ENCODE measurements at places on chromosomes 2 and 18.

DNA sequence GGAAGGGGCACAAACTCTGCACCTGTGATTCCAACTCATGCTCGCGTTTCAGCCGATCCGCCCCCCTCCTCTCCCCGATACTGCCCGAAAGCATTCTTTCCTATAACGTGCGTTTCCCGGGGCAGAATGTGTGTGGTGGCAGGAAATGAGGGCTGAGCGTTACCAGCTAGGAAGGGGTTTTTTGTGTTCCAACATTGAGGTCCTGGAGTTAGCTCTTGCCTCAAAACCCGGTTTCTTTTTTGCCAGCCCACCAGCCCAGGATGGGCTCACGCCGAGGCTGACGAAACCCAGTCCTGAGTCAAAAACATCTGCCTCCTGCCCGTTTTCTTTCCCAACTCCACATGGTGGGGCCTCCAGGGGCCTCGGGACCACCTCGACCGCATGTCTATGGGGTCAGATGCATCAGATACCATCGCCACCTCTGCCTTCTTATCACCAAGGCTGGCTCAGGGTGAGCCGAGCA lies 113.7 kb upstream of the COPS8 start:
- DNase-seq = no peak

- no peak for DNase-seq
Measured at GRCh38 chr18:30889519-30890301, 152.8 kb downstream of the DSC3 start.

DNA sequence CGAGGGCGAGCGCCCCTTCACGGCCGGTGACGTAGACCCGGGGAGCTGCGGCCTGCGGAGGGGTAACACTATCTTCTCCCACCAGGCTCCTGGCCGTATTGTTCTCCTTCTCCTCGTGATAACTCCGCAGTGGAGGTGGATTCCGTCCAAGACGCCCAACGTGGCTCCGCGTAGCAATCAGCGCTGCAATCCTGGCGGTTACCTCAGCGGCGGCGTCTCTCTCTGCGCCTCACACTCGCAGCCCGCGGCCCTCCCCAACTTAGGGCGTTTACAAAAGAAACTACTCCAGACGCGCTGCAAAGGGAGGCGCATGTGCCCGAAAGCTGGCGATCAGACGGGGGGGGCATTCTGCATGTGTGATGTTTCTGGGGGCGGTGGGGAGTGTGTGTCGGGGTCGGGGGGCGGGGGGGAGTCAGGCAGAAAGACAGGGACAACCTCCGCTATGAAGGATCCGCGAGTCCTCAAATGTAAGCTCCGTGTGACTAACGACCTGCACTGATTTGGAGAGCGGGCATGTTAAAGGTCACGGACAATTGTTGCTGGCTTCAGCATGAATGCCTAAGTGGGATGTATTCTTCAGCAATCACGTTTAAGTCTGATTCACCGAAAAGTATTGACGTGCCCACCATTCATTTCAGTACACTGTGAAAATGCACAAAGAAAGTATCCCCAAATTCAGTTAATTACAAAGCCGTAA lies 1.3 kb upstream of the ZNF516 start:
- DNase-seq = no peak

- no peak for DNase-seq
Measured at GRCh38 chr2:28216331-28216730, 176.3 kb upstream of the FOSL2 start.

GRCh38 chr18:29171892-29172755 lies 995.2 kb upstream of the CDH2 start:
- DNase-seq = no peak

GRCh38 chr2:159111346-159111927 lies 143.0 kb downstream of the TANC1 start:
- peak; percentile 16 for DNase-seq

DNA sequence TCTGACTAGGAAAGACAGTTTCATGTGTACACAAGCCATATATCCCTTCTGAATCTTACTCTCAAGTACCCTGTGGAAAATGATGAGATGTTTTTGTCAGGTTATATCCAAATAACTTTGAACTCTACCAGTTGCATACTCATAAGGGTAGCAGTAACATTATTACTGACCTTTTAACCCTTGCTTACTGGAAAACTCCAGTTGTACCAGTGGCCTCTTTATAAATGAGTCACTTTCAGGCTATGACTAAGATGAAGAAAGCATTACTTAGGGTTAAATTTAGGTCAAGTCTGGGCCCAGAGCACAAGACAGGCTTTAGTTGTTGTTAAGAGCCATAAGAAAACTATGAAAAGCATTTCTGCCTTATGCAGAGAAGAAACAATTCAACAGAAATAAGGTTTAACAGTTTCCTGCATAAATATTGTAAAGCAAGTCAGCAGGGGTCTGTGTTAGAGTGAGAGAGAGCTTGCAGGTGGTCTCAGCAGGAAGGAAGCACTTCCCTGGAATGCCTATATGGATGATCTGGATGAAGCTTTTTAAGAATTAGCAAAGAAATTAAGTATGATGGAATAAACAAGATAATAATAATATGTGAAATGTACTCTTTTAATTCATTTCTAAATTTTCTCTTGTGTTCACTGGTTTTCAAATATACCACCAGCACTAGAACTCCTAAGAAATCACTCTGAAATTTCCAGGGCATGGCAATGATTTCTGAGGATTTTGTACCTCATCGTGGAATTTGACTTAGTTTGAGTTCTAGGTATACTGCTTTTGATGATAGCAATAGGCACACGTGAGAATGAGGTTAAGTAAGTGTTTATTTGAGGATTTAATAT lies 126.6 kb downstream of the UBE2E3 start:
- no peak for DNase-seq

DNA sequence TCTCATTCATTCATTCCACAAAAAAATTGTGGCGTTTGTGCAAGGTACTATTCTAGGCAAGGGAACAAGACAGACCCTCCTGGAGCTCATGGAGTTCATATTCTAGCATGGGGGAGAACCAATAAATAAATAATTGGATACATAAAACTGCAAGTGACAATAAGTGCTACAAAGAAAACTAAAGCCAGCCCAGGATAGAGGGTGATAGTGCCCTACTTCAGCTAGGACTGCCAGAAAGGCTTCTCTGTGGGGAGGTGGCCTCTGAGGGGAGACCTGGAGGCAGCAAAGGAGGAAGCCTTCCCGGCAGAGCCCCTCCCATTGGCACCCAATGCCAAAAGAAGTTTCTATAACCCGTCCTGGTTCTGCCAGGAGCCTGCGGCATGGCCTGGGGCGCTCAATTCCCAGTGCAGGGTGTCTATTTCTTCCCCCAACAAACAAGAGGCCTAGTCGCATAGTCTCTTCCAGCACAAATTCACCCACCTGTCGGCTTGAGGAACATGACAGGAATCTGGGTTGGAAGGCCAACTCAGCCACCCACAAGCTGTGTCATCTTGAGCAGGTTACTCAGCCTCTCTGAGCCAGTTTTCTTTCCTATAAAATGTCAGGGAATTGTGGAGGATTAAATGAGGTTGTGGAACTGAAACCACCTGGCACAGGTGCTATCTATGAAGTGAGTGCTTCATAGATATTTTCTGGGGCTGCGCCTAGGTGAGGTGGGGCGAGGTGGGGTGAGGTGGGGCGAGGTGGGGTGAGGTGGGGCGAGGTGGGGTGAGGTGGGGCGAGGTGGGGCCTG lies 94.3 kb downstream of the ZFP36L2 start:
- no peak for DNase-seq

DNA sequence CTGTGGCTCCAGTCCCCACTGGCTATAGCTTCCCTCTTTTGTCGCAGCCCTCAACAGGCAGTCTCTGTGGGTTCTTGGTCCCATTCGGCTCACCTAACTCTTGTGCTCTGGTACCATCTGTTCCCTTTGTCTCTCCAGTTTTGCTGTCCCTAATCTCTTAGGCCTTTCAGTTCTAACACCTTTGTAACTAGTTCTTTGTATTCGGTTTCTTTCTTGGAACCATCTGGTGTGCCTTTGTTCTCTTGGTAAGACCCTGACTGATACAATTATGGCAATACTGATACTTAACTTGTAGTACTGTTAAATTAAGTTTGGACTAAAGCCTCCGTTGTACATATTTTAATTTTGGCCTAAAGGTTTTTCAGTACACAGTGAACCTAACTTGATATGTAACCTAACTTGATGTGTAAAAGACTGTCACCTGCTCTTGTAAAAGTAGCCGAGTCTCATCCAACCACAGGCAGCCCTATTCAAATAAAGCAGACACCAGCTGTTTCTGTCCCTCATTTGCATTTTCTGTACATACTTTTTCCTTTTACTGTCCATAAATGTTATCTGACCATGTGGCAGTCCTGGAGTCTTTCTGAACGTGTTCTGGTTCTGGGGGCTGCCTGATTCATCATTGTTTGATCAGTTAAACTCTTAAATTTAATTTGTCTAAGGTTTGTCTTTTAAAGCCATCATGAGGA lies 4.8 kb upstream of the MRPL44 start:
- no peak for DNase-seq

DNA sequence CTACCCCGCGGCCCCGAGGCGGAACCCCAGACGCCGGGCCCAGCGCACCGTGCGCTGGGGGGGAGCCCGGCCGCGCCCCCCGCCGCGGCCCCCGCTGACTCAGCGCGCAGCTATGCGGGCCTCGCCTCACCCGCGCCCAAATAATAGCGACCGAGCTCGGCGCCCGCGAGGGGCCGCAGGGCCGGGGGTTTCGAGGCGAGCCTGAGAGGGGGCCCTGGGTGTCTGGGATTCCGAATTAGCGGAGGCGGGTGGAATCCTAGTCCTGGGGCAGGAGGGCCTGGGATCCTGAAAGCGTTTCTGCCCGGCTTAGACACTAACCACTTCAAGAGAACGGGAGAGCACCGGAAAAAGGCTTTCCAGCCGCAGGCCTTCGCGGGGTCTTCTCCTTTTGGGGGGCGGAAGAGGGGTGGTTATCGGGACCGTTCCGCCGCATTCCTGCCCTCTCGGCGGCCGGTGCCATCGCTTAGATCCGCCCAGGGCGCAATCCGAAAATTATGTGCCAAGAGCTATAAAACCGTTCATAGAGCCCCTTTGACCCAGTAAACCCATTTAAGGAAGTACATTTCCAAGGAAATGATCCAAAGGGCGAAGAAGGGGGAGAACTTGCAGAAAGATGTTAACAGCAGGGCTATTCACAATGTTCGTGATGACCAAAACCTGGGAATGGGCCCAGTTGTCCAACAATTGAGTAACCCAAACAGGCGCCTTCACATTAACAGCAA lies 681 bp upstream of the ROCK2 start:
- peak; percentile 40 for DNase-seq

DNA sequence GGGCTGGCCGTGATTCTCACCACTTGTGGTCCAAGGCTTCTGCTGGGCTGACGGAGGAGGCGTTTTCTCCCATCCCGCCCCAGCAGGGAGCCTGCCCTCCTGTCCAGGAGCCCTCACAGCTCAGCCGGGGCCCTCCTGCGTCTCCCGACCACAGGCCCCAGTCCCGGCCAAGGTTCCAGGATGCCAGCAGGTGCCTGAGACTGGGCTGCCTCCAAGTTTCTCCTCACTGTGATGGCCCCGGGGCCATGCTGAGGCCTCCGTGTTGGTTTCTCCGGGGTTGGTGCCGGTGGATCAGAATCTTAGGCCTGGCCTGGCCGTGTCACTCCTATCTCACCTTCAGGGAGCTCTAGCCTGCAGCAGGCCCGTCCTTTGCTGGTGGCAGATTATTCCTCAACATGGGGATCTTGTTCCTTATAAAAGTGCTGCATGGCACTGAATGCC lies 5.9 kb downstream of the KCNG2 start:
- no peak for DNase-seq

DNA sequence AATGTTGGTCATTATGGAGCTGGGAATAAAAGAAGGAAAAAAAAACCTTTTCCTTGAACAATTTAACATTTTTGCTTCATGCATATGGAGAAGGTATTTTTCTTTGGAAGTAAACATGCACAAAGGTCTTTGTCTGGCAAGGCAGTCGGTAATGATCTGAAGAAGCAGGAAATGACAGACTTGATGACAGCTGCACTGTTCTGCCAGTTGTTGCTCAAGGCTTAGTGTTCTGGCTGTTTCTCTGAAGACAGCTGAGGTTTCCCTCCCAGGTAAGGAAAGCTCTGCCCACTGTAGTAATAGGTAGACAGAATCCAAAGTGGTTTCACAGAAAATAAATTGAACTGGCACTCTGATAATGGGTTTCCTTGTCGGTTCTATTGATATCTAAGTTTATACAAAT lies 308.4 kb upstream of the GCFC2 start:
- DNase-seq = no peak

GRCh38 chr18:22088029-22088428 lies 81.4 kb upstream of the GATA6 start:
- DNase-seq = no peak

GRCh38 chr2:96963316-96963715 lies 23.1 kb downstream of the FAM178B start:
- no peak for DNase-seq

DNA sequence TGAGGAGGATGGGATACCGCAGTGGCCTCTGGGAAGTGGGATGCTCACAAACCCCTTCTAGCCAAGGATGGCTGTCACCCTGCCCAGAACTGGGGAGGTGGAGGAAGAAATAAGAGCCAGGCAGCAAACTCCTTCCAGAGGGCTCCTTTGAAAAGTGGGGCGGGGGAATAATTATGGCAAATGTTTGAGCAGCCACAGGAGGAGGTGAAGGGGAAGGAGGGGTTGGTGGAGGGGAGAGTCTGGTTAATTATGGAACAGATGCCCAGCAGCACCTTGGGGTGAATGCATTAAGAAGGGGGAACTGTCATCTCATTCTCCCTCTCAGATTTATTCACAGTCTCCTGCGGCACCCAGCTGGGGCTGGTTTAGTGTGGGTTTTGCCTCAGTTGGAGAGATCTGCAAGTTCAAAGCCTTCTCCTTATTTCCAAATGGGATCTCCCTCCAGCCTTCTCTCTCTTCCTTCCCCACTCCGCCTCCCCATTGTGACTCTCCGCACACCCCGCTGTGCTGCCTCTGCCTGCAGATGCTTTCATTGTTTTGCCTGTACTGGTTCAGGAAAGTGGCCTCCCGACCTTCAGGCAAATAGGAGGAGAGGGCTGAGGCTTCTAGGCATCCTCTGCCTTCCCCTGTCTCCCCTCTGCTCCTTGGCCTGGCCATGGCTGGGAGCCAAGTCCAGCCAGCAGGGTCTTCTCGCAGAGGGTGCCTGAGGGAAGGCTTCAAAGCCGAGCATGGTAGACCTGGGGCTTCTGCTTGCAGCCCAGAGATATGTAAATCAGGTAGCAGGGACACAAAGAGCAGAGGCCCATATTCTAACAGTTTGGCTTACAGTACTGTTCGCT lies 457.2 kb upstream of the MEX3C start:
- no peak for DNase-seq

GRCh38 chr18:47979611-47980200 lies 49.2 kb upstream of the SMAD2 start:
- DNase-seq = no peak

- no peak for DNase-seq
Measured at GRCh38 chr2:31903109-31903780, 107.6 kb downstream of the MEMO1 start.
